ENCODE measurements at places on chromosomes 4 and X. TPM values are rescaled to one million over a fixed set of nuclear protein-coding genes. Genes with fewer than 3 reads are reported as not detected.

Gene IL13RA2
- total RNA-seq = not detected

Gene AVPR2
- total RNA-seq = not detected

Gene SYNPO2
- 1.2 TPM for total RNA-seq

Gene RPGR
- total RNA-seq = 5.9 TPM

Gene FGF5
- total RNA-seq = not detected

Gene GNL3L
- total RNA-seq = 56.4 TPM
